ENCODE measurements at places on chromosomes 7 and 10. TPM values are rescaled to one million over a fixed set of nuclear protein-coding genes. Genes with fewer than 3 reads are reported as not detected.

GRCh38 chr10:20963721-20964595, 66.8 kb upstream of the NEBL start:
- no peaks in the 10 kb centered on the region for H3K36me3 ChIP-seq
- no peak for DNase-seq
- no peaks in the 10 kb centered on the region for H3K27me3 ChIP-seq
- no peak overlapping the region for H3K4me3 ChIP-seq

- H3K4me1 ChIP-seq = no peaks in the 10 kb centered on the region
- no peak overlapping the region for H3K27ac ChIP-seq
- H3K4me3 ChIP-seq = no peak overlapping the region
- H3K27me3 ChIP-seq = no peaks in the 10 kb centered on the region
Measured at GRCh38 chr10:80561950-80562349, 24.2 kb downstream of the SH2D4B start.

DNA sequence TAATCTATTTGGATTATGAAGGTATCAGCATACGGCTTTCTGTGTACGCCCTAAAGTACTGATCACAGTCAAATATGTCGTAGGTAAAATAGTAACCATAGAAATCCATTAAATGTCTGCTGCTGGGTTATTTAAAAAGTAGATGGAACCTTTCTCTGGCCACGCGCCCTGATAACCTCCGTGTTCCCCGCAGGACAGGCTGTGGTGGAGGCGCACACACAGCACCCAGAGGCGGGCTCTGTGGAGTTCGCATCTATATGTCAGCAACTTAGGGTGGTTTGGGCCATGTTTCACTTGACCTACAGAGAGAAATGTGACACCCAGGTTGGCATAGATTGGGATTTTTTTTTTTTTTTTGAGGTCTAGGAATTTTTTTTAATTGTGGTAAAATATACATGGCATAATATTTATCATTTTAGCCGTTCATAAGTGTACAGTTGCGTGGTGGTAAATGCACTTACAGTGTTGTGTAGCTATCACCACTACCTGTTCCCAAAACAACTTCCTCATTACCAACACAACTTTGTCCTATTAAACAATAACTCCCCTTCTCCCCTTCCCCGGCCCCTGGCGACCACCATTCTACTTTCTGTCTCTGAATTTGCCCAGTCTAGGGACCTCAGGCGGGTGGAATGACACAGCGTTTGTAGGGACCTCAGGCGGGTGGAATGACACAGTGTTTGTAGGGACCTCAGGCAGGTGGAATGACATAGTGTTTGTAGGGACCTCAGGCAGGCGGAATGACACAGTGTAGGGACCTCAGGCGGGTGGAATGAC, 15.4 kb downstream of the PPP2R2D start:
- DNase-seq = peak; percentile 36
- H3K27me3 ChIP-seq = no peaks in the 10 kb centered on the region

The SHH gene
- total RNA-seq = 1.4 TPM
